ENCODE measurements at places on chromosomes 7 and 10. TPM values are rescaled to one million over a fixed set of nuclear protein-coding genes. Genes with fewer than 3 reads are reported as not detected.

Gene KCND2
- not detected for polyA plus RNA-seq

Gene CCDC3
- 24.3 TPM for polyA plus RNA-seq

Gene STEAP1B
- polyA plus RNA-seq: 0.63 TPM

Gene CPA1
- polyA plus RNA-seq: 1.1 TPM

Gene WIPF3
- 1.2 TPM for polyA plus RNA-seq

Gene TNS3
- polyA plus RNA-seq: 2.7 TPM

Gene MOGAT3
- not detected for polyA plus RNA-seq

Gene CHRM2
- polyA plus RNA-seq: 0.12 TPM

Gene DNAJC1
- polyA plus RNA-seq: 20.1 TPM

Gene DEPP1
- polyA plus RNA-seq: 7.7 TPM

Gene ZPBP
- not detected for polyA plus RNA-seq

Gene ATRNL1
- 0.39 TPM for polyA plus RNA-seq

Gene SPDYE16
- 0.05 TPM for polyA plus RNA-seq

Gene HSPA12A
- polyA plus RNA-seq: 1.7 TPM

Gene SAMD9
- polyA plus RNA-seq: 22.1 TPM

Gene NEUROD6
- not detected for polyA plus RNA-seq

Gene A1CF
- not detected for polyA plus RNA-seq

Gene GHRHR
- not detected for polyA plus RNA-seq
